Anterior cingulate cortex (tissue), 58 donors: ENCODE measurements at places on chromosomes 5 and 9.

- DNase-seq: no peak
Measured at GRCh38 chr5:111214052-111214742, 10.0 kb upstream of the CAMK4 start.

- no peak for DNase-seq
Measured at GRCh38 chr5:82952326-82952725, 124.9 kb downstream of the TMEM167A start.

DNA sequence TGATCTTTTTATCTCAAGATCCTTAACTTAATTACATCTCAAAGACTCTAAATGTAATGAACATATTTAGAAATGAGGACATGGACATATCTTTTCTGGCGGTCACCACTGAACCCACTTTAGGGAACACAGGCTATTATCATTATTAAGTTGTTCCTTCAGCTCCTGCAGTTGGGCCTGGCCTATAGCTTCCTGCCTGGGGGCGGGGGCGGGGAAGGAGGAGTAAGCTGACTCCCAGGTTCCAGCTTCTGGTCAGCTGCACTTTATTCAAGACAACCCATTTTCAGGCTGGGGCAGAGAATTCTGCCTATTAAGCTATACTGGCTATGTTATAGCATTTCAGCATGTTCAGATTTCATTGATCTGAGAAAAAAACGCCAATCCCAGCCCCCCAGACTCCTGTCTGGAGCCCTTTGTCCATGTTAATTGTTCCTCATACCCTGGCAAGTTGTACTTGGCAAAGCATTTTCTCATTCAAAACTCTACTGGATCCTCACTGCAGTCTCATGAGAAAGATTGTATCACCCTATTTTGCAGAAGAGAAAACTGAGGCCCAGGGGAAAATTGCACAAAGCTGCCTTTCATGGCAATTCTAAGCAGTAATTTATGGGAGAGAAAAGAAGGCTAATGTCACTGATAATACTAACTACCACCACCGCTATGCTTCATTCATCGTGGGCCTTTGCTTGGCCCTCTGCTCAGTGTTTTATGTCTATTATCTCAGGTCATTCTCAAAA is 25.1 kb downstream of the COL15A1 start:
- no peak for DNase-seq

GRCh38 chr5:173802670-173803165 is 85.4 kb upstream of the CPEB4 start:
- no peak for DNase-seq

- DNase-seq: no peak
Measured at GRCh38 chr5:94746731-94747124, 128.3 kb downstream of the SLF1 start.

- DNase-seq: peak; percentile 36
Measured at GRCh38 chr9:121744002-121744686, 92.7 kb downstream of the DAB2IP start.

- no peak for DNase-seq
Measured at GRCh38 chr9:134149380-134149779, 13.5 kb downstream of the WDR5 start.

DNA sequence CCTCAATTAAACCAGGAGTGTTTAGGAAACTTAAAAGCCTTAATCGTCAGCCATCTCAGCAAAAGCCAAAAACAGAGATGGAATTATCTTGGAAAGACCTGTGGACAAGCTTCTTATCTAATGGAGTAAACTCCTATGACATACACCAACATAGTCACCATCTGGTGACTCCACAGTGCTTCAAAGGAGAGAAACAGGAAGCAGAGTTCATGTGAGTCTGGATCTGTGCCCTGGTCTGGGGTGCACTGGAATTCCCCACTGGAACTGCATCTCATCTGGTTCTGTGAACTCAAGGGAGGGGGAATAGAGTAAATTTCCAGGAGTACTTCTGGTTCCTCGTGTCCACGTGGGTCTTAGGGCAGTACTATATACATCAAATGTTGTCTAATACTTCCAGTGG is 36.3 kb upstream of the KCNN2 start:
- DNase-seq: no peak

- no peak for DNase-seq
Measured at GRCh38 chr5:73031839-73032238, 76.0 kb downstream of the FCHO2 start.

- no peak for DNase-seq
Measured at GRCh38 chr9:117293206-117294114, 121.4 kb downstream of the ASTN2 start.

DNA sequence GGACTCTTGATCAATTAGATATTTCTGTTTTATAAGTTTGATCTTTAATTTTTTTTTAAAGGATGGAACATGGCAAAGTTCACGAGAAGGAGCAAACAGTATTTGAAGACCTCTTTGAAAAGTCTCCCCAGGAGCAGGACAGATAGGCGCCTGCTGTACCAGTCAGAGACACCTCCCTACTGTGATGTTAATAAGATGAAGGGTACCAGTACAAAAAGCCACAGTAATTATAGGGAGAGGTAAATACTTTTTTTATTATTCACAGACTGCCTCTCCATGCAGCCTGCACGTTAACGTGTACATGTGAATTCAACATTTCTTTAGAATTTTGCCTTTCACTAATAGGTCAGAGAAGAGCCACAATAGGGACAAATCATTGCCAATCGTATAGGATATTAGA is 146.5 kb upstream of the CDH6 start:
- DNase-seq: no peak

- no peak for DNase-seq
Measured at GRCh38 chr9:14098486-14099180, 215.3 kb downstream of the NFIB start.

- DNase-seq: no peak
Measured at GRCh38 chr5:68046445-68046844, 169.1 kb upstream of the PIK3R1 start.

GRCh38 chr9:27462434-27462833 is 61.7 kb upstream of the IFNK start:
- no peak for DNase-seq

- DNase-seq: no peak
Measured at GRCh38 chr5:16735101-16736060, 118.6 kb upstream of the RETREG1 start.

DNA sequence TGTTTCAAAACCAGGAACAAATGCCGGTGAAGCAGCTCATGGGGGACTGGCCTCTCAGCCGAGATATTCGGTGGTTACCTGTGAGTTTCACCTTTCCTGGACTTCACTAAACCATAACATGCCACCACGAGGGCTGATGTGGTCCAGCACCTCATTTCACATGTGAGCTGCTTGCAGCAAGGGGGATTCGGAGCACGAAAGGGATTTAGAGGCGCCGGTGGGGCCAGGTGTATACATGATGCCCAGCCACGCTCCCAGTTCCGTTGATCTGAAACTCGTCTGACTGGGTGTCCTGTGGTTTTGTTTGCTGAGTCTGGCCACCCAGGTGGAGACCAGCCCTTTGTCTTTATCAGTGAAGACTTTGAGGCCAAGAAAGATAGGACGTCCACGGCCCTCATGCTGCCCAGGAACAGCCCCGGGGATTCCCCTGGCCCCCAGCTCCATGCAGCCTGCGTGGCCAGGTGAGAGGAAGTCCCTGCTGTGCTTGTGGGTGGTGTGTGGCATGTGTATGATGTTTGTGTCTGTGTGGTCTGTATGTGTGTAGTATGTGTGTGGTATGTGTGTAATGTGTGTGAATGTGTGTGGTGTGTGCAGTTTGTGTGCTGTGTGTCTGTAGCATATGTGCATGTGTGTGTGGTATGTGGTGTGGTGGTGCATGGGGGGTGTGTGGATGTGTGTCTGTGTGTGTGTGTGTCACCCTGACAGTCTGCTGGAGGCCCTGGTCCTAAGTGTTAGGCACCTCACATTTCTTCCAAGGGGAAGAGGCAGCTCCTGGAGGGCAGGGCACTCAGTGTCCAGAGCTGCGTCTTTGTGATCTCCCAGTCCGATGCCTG is 23.4 kb downstream of the PHF2 start:
- no peak for DNase-seq

DNA sequence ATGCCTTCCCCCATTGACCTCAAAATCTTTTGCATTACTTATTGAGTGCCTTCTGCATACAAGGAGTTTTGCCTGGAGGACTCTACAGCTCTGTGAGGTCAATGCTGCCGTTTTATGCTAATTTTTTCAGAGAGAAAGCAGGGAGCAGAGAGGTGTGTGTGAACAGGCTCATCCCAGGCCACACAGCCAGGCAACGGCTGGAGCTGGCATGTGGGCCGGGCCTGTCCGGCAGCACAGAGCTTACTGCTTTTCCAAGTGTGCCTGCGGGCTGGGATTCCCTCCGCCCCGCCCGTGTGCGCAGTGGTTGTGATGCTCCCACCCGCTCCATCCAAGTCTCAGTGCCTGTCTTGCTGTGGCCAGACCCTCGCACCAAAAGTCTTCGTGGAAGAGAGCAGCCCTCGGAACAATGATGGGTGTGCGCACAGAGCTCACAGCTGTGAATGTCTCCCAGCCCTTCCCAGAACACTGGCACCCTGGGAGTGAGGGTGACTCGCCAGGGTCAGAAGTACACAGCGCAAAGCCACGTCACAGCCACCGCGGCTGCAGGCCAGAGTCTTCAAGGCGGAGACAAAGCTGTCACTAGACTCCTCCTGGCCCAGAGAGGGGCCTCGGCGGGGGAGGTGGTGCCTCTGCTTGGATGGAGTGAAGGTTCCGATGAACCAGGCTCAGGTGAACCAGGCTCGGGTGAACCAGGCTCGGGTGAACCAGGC is 82.8 kb downstream of the COL5A1 start:
- DNase-seq: no peak

DNA sequence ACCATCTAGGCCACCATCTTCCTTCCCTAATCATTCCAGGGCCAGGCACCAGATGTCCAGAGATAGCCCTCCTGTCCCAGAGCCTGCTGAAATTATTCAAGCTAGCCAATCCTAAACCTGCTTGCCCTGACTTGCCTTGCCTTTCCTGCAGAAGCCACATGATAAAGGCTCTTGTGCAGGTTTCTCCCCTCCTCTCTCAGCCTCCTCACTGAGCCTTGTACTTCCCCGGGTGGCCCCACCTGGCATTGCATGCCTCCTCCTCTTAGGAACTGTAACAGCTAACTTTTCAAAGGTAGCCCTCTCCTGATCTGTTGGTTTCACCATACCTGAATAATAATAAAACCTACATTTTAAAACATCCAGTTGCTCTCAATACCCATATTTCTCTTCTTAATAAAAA is 42.6 kb downstream of the DIRAS2 start:
- DNase-seq: no peak

DNA sequence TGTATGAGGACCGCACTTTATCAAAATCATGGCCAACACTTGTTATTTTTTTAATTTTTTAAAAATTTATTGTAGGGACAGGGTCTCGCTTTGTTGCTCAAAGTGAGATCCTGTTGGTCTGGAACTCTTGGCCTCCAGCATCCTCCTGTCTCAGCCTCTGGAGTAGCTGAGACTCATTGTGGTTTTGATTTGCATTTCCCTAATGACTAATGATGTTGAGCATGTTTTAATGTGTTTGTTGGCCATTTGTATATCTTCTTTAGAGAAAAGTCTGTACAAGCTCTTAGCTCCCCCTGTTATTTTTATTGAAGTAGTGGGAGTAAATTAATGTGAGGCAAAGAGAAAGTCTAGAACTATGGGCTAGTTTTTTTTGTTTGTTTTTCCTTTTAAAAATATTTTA is 1.6 kb upstream of the RPS6 start:
- DNase-seq: no peak
